Fibroblast of lung (primary cell): ENCODE measurements at places on chromosomes 7 and 10. TPM values are rescaled to one million over a fixed set of nuclear protein-coding genes. Genes with fewer than 3 reads are reported as not detected.

The DPYSL4 gene
- total RNA-seq: 0.26 and 0.83 TPM in 2 replicates

The WNT8B gene
- total RNA-seq: not detected in 2 replicates

The CYP3A7 gene
- 23.9 and 37.8 TPM in 2 replicates for total RNA-seq

The COL17A1 gene
- total RNA-seq: under 0.01 TPM in 1 of 2 replicates, not detected in the other

The MICU1 gene
- total RNA-seq: 52.1 and 83.2 TPM in 2 replicates

The LDB1 gene
- 39.5 and 45.1 TPM in 2 replicates for total RNA-seq

The RRP12 gene
- total RNA-seq: 10.5 and 10.7 TPM in 2 replicates

The CCT6A gene
- 158 and 168 TPM in 2 replicates for total RNA-seq

The MKX gene
- total RNA-seq: 2.8 and 15.0 TPM in 2 replicates

The ASB10 gene
- total RNA-seq: not detected in 2 replicates

The UBE2D4 gene
- total RNA-seq: 6.4 and 10.2 TPM in 2 replicates

The SMKR1 gene
- total RNA-seq: 0.51 and 3.5 TPM in 2 replicates

The COL13A1 gene
- 6.4 and 7.4 TPM in 2 replicates for total RNA-seq

The CUZD1 gene
- 0.50 and 0.51 TPM in 2 replicates for total RNA-seq

The PRSS1 gene
- not detected in 2 replicates for total RNA-seq

The FGFR2 gene
- under 0.01 and 0.17 TPM in 2 replicates for total RNA-seq
